Thymus (tissue), 14 donors: ENCODE measurements at places on chromosomes 12 and 14.

- DNase-seq = no peak
Measured at GRCh38 chr12:114263056-114263805, 142.7 kb downstream of the TBX5 start.

DNA sequence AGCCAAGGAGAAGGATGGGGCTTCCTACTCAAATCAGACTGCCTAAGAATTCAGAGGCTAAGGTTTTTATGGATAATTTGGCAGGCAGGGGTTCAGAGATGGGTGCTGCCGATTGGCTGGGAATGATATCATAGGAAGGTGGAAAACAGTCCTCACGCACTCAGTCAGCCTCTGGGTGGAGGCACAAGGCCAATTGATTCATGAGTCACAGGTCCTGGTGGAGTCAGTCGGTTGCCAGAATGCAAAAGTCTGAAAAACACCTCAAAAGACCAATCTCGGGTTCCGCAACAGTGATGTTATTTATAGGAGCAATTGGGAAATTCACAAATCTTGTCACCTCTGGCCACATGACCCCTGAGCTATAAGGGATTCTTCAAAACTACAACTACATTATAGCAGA is 105.5 kb downstream of the GXYLT1 start:
- no peak for DNase-seq

DNA sequence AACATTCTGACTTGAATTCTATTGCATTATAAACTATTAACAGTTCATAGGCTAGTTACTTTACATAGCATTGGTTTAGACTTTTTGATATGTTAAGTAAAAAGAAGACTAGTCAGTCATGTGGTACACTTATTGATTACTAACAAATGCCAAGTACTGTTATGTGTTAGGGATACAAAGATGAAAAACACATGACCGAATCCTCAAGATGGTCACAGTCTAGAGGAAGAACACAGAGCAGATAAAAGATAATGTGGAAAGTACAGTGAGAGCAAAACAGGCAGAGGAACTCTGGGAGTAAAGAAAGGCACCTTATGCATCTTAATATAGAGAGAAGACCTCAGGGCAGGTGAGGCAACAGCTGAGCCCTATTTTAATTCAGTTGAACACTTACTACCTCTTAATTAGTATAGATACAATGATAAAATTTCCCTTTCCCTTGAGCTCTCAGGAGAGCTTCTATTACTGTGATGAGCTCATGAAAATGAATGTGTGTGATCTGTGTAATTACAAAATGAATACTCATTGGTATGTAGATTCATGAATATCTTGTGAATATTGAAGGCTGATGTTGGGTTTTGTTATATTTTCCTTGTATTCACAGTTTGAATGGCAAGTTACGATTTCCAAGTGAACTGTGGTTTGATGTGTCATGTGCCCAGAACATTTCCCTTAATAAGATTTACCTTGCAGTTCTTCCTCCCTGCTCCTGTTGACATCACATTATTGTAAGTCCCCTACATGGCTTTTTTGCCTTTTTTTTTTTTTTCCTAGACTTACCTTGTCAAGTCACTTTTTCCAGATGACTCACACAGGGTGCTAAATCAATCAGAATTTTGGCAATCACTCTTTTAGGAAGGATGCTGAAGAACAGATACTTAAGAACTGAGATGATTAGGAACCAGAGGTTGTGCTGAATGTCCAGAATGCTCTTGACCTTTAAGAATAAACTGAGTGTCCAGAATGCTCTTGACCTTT is 29.5 kb upstream of the MSRB3 start:
- no peak for DNase-seq

- peak; percentile 62 for DNase-seq
Measured at GRCh38 chr12:8890313-8891085, 23.8 kb upstream of the PHC1 start.

DNA sequence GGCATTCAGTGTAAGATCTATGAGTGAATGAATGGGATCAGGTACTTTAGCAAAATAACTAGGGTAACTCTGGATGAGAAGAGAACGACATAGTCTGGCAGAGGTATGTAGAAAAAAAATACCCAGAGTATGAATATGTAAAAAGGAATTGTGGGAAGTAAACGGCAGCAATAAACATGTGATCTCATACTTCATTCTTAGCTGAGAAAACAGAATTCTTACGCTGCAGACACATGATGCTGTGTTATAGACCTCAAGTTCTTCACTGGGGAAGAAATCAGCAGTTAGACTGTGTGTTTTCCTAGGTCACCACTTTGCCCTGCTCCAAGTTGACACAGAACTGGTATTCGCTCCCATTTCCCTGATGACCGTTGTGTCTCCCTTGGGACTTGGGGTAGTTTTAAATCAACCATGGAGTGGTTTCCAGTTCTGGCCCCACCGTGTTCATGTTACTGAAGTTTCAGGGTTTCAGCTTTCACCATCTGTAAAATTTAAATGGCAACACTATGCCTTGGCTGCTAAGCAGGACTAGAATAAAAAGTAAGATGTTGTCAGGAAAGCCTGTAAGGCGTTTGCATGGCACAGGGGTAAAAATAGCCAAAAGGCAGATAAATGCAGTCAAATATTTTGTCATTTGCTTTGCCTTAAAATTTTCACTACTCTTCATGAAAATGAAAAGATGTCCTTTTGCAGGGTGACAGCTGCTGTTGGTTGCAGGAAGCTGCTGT is 223.7 kb downstream of the PELI2 start:
- no peak for DNase-seq

DNA sequence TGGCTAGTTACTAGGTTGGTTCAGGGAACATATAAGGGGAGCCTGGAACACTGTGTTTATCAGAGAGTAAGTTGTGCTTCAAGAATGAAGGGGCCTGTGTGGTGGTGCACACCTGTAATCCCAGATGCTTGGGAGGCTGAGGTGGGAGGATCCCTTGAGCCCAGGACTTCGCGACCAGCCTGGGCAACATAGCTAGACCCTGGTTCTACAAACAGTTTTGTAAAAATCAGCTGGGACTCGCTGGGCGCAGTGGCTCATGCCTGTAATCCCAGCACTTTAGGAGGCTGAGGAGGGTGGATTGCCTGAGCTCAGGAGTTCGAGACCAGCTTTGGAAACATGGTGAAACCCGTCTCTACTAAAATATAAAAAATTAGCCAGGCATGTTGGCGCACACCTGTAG is 42.1 kb upstream of the GPR132 start:
- no peak for DNase-seq

DNA sequence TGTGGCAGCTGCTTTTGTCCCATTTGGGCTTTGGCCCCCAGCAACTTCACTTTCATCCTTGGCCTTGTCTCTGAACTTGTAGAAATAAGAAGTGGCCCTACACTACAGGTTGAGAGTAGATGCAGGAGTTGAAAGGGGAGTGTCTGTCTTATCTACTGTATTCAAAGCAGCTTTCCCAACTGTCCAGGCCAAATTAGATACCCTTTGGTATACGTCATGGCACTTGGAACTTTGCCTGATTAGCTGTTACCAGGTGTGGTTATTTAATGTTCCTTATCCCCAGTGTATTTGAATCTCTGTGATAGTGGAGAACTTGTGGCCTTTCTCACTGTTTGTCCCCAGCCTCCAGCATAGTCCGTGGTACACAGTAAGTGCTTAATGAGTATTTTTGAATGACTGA is 33.5 kb downstream of the SUDS3 start:
- no peak for DNase-seq

- no peak for DNase-seq
Measured at GRCh38 chr12:112838731-112839130, 47.2 kb downstream of the RPH3A start.

DNA sequence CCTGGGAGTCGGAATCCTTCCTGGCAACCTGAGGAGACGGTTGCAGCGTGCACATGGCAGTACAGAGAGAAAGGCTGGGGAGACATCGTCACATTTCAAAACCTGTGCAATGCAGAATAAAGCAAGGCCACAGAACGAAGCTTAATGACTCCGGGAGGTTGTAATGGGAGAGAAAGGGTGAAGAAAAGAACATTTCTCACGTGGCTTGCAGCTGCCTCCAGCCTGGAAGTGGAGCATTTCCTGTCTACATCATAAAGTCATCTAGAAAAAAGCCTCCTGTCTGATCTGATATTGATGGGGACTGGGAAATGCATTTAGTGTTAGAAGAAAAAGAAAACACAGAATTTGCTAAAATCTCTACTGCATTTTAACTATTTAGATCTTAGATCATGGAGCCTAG is 209.3 kb downstream of the TMEM132C start:
- DNase-seq = no peak

DNA sequence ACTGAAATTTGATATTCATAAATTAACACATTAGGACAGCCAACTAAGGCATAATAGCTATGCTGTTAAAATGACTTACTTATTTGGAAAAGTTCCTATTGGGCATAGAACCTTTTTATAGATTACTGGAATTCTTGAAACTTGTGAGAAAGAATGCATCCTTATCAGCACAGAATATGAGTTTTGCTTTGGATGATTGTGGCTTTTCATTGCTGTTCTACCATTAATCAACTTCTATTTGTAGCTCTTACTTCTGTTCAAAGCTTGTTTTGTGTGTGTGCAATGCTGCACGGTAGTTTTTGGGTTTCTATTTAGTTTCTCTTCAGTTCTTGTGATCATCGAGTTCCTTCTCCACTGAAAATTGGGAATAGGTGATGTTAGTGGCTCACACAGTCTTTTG is 152.4 kb upstream of the PELI2 start:
- DNase-seq = no peak

DNA sequence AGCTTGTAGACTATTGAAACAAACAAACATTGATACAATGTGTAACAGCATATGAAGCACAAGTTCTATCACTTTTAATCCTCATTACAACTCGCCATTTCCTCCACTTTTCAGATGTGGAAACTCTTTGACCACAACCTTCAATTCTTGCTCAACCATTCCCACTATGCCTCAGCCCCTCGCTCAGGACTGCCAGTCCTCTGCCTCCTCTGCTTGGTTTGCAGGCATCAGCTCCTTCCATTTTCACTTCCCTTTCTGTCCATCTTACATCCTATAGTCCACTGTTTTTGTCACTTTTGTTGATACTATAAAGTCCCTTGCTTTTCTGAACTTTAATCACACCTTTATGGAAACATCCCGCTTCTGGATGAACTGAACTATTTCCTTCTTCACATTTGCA is 28.2 kb upstream of the CD27 start:
- no peak for DNase-seq

GRCh38 chr12:49276304-49277290 is 11.7 kb downstream of the TUBA1C start:
- DNase-seq = no peak

DNA sequence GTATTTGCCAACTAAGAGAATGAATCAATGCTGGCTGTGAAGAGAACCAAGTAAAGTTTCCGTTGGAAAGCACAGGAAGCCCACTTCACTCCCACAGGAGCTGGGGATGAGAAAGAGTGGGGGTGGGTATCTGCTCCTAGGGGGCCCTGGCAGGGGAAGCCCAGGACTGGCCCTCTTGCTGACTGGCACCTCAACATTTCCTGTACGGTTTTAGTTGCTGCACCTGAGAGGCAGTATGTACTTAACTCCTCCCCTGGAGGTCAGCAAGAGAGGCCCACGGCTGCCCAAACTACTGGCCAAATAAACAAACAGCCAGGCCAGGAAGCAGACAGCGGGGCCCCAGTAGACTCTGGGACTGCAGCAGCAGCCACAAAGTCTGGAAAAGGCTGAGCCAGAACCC is 33.8 kb upstream of the VWF start:
- no peak for DNase-seq

GRCh38 chr14:34376649-34377267 is 85.3 kb downstream of the SPTSSA start:
- DNase-seq = no peak

DNA sequence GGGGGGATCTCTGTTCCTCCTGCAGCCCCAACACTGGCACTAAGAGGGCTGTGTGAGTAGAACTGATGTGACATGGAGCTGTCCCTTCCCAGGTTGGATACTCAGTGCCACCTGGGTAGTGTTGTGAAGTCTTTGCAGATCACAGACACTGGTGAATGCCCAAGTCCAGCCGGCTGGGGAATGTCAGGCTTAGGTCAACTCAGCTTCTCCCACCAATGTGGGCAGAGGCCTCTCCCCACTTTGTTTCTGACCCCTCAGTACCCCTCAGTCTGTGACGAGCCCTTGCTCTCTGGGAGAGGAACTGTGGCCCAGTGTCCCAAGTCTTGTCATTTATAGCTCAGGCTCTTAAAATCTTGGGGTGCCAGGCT is 11.3 kb downstream of the SLC25A29 start:
- DNase-seq = no peak

DNA sequence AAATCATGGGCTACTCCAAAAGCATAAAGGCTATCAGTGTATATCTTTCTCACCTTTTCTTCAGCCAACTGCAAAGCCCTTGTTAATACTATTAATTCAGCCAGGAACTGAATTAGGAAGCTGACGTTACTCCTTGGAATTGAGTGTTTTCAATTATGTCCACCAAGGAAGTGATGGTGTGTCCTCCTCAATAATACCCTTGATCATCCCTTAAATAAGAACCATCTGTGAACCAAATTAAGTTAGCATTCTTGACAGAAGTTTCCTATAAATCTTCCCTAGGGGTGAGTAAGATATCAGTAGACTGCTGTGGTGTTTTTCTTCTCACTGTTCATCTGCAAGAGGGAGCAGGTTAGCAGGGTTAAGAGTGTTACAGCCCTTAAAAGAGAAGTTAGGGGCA is 252.3 kb upstream of the AVPR1A start:
- DNase-seq = no peak

- DNase-seq = no peak
Measured at GRCh38 chr14:96662116-96662970, 134.8 kb upstream of the VRK1 start.

DNA sequence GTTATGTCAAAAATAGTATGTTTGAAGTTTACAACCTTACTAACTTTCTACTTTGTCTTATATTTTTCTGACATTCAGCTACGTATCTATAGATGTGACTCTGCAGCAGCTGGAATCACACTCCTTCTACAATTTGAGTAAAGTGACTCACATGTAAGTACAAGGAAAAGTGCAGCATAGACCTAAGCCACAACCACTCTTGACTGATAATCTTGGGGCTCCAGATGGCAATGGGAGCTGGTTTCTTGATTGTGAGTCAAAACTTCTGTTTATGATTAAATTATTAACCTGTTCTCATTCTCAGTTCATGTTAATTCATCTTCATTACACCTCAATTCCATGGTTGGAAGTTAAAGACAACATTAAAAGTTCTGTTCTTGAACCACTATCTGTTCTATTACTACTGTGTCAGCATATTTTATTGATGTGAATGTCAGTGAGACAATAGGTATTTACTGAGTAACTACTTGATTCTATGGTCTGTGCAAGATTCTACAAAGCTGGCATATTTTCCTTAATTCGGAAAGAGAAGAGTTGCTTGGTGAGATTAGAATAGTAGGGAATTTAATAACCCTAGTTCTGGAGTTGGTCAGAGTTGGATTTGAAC is 112.9 kb downstream of the TSHR start:
- DNase-seq = no peak

- DNase-seq = no peak
Measured at GRCh38 chr12:29863665-29864064, 79.9 kb upstream of the TMTC1 start.

DNA sequence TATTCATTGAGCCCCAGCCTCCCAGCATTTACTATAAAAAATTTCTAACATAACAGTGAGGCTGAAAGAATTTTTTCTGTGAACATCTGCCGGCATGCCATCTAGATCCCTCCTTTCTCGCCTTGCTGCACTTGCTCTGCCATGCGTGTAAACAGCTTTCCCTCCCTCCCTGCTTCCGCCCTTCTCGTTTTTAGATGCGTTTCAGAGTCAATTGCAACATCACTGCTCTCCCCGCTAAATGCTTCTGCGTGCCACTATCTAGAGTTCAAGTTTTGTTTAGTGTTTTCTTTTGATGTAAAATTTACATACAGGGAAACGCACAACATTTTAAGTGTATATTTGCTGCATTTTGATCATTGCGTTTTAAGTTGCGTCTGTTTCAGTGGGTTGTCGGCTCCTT is 83.6 kb downstream of the CCDC92 start:
- DNase-seq = no peak
